ENCODE measurements at places on chromosomes 12 and 14.

- DNase-seq: no peak
These were observed 100.5 kb upstream of the MDM1 start for GRCh38 chr12:68432622-68433021.

DNA sequence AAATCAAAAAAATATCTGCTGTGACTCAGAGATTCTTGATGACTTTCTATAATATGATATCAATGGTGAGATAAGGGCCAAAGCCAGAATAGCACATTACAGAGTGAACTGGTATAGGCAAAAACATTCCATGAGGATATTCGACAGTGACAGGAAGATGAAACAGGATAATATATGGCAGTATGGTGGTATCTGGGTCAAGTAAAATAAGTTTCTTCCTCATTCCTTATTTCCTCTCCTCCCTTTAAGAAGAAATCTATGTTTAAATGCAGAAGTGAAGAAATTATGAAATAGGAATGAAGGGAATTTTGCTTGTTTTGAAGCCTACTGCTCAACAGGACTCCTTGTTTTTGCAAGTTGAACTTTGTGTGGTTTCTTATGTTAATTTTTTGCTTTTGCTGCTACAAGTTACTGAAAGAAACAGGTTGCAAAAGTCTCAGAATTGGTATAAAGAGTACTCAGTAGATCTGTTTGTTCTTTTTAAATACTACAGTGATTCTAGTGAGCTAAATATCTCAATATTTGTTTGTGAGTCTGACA is 7.0 kb downstream of the ACSS3 start:
- no peak for DNase-seq

DNA sequence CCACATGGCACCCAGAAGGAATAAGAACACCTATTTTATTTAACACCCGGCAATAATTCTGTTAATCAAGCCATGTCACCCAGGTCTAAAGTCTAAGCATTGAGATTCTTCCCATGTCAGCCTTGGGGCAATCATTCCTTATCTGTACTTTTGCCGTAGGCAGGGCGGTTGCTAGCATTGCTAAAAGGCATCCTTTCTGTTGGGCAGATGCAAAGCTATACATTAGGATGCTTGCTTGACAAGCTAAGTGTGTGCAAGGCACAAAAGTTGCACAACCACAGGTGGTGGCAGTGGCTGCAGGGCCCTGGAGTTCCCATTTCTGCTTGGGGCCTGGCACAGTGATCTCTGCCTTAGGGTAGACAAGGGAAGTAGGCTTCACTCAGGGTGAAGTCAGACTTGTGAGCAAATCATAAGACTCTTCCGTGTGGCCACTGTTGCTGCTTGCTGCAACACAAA is 12.5 kb upstream of the GALNT6 start:
- DNase-seq: no peak

DNA sequence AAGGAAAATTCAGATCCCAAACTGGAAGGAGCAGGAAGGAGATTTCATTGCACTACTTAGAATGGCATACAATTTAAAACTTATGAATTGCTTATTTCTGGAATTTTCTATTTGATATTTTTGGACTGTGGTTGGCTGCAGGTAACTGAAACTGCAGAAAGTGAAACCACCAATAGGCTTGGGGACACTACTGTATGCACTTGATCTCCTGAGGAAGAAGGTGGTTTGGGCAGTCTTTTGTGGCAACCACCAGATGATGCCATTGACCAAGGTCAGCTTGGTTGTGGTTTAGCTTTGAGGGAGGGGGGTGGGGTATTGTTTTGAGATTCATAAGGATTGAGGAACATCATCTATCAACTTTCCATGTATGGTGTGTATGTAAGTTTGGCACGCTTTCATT is 209.5 kb upstream of the STXBP6 start:
- no peak for DNase-seq

- no peak for DNase-seq
These were observed 21.3 kb upstream of the SUPT16H start for GRCh38 chr14:21405097-21405496.

DNA sequence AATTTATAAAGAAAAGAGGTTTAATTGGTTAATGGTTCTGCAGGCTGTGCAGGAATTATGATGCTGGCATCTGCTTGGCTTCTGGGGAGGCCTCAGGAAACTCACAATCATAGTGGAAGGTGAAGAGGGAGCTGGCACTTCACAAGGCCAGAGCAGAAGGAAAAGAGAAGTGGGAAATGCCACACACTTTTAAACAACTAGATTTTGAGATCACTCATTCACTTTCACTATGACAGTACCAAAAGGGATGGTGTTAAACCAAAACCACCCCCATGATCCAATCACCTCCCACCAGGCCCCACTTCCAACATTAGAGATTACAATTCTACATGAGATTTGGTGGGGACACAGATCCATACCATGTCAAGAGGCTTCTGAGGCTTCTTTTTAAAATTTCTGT is 62.6 kb downstream of the SLC38A4 start:
- no peak for DNase-seq

- DNase-seq: no peak
These were observed 8.1 kb downstream of the ARF6 start for GRCh38 chr14:49900973-49901372.

GRCh38 chr12:77104286-77104685 is 38.9 kb upstream of the E2F7 start:
- DNase-seq: no peak

GRCh38 chr14:105879867-105880561 is 353.6 kb downstream of the TMEM121 start:
- DNase-seq: no peak

DNA sequence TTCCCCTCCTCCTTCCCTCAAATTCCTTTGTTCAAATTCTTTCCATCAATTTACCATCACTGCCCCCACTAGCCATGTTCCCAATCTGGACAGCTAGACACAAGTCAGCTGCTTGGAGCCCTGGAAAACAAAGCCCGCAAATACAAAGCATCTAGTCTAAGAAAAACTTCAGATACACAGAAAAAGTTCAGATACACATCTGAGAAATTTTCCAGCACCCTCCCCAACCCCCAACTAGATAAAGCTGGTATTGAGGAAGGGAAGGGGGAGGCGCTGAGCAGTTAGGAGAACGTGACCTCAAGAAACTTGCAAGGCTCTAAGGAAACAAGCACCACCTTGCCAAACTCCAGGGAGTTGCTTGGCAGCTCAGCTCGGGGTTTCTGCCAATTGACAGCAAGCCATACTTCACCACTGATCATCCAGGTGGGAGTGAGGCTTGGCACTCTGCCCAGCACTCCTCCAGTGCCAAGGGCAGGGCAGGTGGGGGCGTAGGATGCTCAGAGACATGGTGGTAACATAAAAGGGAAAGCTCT is 5.1 kb upstream of the CNIH1 start:
- DNase-seq: no peak

DNA sequence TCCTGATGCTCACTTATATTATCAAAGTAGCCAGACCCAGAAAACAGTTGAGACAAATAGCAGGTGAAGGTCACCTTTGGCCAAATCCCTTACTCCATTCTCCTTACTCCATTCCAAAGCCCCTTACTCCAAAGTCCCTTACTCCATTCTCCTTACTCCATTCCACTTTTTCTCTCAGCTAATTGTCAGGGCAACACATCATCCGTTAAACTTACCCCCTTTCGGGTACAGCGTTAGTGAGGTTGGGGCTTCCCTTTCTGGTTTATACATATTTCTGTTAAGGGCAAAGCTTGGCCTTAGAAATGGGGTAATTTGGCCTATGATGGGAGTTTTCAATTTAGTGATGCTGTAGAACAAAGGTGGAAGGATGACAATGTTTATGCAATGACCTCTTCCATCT is 111.8 kb upstream of the CCND2 start:
- DNase-seq: no peak

GRCh38 chr12:118689793-118690192 is 291.5 kb upstream of the SRRM4 start:
- DNase-seq: no peak

- no peak for DNase-seq
These were observed 34.4 kb downstream of the TMEM116 start for GRCh38 chr12:111978545-111978944.

DNA sequence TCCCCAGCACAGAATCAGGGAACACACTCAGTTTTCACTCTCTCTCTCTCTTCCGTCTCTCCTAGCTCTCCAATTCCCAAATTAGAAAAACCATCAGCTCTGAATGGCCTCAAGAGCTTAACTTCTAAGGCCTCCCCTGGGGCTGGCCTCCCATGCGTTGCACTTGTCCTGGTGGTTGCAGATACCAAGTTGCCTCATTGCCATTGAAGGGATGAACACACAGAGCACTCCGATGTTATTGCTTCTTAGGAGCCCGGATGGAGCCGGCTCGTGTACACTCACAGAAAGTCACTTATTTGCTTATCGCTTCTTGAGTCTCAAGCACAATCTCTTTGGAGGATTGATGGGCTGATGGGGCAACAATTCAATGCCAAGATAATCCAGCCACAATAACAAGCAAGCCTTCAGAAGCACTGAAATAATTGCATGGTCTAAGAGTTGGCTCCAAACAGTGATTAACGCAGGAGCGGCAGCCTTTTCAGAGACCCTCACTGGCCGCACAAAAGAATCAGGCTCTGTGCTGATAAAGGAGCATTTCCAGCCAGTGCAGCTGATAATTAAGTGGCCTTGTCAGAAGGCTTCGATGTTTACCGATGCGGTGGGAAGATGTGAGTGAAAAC is 175.8 kb upstream of the TMEM132C start:
- DNase-seq: no peak

GRCh38 chr14:77203611-77204458 is 22.2 kb downstream of the TMEM63C start:
- no peak for DNase-seq

DNA sequence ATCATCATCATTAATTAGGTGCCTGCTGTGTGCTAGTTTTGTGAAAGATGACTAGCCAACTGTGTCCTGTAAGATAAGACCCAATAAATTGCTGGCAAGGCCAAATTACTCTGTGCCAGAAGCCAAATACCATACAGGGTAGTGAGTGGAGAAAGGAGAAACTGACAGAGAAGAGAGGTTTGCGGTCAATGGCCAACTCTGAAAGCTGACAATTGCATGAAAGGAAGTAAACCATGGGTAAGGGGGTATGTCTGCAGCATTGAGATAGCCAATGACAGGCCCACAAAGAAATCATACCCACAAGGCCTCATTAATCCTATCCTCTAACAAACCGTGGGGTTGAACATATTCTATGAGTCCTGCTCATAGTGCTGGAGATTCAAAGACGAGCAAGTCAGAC is 236.6 kb upstream of the CCDC196 start:
- DNase-seq: no peak

GRCh38 chr12:52171950-52172512 is 19.8 kb downstream of the KRT80 start:
- no peak for DNase-seq

GRCh38 chr12:64318605-64319004 is 72.0 kb downstream of the C12orf56 start:
- no peak for DNase-seq

- no peak for DNase-seq
These were observed 1049.2 kb downstream of the AACS start for GRCh38 chr12:126114441-126114840.

DNA sequence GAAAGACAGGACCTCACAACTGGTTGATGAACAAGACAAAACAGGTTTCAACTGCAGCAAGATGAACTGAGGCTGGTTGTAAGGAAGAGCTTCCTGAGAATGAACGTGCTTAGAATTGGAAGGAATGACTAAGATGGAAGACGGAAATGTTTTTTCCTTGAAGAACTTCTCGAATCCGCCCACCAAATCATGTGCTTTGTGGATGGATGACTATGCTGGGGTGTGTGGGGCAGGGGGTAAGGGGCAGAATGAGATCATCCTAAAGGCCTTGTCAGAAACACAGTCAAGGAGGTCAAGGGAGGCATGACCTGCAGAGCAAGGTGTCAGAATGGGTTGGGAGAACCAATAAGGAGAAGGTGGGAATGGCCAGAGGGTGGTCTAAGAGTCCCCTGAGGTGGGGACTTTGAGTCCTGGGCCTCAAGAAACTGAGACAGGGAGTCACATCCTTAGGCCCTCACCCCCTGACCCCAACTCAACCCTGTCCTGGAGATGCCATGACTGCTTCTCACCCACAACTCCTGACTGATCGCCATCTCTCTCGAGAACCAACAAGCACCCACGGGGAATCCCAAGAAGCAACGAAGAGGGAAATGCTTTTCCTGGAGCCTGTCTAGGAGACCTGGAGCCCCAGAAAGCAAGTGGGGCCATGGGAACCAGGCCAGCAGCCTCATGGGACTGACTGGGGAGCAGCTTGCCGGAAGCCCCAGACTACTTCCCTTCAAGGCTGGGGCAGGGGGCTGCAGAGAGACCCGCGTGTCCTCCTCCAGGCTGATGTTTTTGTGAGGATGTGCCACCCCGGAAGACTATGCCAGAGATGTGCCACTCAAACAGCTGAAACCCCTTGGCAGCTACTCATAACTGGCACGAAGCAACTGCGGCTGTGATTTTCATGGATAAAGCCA is 84.0 kb downstream of the ACTN1 start:
- DNase-seq: no peak

- no peak for DNase-seq
These were observed 1.5 kb upstream of the MSRB3 start for GRCh38 chr12:65276916-65277530.

DNA sequence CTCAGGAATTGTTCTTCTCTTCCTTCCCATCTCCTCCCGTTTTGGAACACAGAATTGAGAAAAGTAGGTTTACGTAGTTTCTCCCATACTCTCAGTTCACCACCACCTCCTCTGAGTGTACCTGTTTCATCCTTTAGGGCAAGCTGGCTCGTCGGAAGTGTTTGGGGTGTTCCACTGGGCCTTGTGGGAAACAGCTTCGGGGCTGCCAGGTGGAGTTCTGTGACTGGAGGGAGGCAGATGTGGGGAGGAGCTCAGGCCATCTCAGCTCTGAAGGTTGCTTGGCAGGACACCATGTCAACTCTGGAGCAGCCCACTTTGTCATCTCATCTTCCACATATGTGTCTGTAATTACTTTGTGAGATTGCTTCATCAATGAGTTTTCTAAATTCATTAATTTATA is 53.5 kb upstream of the RD3L start:
- DNase-seq: no peak

DNA sequence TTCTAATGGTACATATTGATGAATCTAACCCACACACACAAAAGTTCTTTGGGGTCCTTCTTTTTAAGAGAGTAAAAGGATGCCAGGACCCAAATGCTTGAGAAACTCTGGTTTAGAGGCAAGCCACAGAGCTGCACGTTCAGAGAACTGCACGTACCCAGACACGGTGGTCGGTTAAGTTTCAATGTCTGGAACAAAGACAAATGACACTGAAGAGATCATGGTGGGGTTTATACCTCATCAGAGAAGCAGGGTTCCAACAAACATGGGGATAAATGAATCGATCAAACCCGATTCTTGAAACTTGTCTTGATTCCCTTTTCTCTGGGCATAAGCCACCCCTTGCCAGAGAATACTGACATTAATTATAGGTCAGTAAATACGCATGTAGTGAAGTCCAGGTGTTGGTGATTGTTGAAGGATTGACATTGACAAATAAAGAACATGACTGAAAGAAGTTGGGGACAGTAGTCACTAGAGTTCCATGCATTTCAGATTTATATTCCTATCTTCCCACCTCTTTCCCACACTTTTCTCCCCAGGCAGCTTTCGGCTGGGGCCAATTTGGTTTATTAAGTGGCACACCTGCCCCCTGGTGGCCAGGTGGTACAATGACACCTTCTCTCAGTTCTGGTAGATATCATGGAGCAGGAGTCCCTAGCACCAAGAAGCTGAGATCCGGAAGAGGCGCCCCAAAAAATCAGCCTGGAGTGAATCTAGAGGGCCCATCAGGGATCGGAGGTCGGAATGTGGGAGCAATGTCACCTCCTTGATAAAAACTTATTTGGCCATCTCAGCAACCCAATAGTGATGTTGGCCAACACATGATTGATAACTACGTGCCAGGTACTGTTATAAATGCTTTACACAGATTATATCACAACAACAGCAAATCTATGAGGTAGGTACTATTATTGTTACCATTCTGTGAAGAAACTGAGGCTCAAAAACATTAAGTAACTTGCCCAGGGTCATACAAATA is 17.8 kb upstream of the HDAC7 start:
- no peak for DNase-seq
